HuH-7 (cell line): ENCODE measurements at places on chromosomes 5 and 9.

GRCh38 chr5:56026863-56027300 lies 32.1 kb upstream of the IL6ST start:
- DNase-seq: no peak

DNA sequence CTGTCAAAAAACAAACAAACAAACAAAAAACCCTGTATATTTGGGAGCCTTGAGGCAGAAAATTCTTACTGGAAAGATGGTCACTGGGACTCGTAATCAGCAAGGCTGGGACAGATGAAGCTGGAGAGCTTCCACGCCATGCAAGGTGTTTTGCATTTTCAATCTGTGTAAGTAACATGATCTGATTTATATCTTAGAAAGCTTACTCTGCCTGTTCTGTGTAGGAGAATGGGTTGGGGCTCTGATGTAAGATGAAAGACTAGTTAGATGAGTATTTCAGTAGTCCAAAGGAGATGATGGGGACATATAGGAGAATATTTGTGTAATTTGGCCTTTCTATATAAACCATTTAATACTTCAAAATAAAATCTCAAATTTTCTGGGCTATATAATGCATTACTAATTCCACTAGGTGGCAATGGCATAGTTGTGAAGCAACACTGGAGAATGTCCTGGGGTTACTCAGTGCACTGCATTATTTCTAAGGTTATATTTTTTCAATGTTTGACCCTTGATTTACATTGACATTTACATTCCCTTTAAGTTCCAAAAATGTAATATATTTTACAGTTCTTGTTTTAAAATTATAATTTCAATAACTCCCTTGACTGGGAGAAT lies 21.9 kb upstream of the FSD1L start:
- DNase-seq: no peak

- no peak for DNase-seq
Measured at GRCh38 chr5:107875833-107876232, 205.1 kb upstream of the EFNA5 start.

DNA sequence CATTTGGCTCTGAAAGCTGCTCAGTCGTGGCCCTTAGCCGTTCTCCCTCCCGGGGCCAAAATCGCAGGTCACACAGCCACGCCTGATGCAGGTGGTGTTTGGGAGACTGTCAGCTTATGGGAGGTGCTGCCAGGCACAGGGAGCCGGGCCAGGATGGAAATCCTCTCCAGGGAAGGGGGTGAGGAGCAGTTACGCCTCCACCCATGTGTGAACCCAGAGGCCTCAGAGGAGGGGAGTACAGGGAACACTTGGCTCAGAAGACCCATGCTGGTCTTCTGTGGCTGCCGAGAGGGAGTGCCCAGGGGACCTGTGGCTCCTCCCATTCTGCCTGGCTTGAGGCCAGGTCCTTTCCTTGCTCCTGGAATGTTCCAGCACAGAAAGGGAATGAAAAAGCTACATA lies 3.6 kb upstream of the OLFM1 start:
- no peak for DNase-seq

GRCh38 chr9:70232476-70232875 lies 26.3 kb upstream of the SMC5 start:
- DNase-seq: no peak

GRCh38 chr9:113192455-113192854 lies 28.6 kb downstream of the FKBP15 start:
- no peak for DNase-seq

- no peak for DNase-seq
Measured at GRCh38 chr9:95286151-95286550, 31.4 kb downstream of the FANCC start.

DNA sequence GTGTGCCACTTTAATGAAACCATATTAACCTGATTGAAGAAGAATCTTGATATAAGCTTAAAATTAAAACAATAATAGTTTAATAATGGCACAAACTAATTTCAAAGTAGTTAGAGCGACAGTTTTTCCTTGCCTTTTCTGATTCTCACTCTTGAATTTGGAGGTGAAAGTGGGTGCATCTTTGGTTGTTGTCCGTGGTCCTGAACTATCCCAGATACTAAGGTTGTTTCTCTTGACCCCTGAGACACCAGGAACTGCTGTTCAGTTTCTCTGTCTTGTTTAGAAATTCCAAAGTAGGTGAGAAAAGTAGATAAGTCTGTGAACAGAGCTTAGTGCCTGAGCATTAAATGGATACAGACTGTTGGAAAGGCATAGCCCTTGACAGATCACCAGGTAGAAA lies 274.7 kb downstream of the FBXL7 start:
- DNase-seq: no peak

DNA sequence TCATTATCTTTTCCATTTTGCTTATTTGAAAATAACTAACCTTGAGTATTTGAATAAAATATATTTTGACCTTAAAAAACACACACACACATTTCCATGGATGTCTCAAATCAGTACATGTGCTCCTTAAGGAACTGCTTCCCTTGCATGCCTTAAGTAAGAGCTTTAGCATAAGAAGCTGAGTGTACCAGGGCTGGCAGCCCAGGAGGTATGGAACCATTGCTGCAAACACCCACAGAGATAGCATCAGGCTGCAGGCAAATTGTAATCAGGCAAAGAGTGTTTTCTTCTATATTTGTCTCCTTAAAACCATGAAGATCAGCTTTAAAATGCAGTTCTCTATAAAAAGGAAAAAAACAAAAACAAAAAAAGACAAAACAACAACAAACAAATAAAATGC lies 160.6 kb downstream of the PLK2 start:
- DNase-seq: no peak

- DNase-seq: no peak
Measured at GRCh38 chr5:1565737-1566734, 42.3 kb upstream of the LPCAT1 start.

GRCh38 chr5:58543723-58544122 lies 39.2 kb upstream of the RAB3C start:
- no peak for DNase-seq

GRCh38 chr9:7180247-7180646 lies 422.5 kb downstream of the KDM4C start:
- DNase-seq: no peak

GRCh38 chr5:96537386-96537785 lies 104.3 kb upstream of the PCSK1 start:
- DNase-seq: no peak

GRCh38 chr5:42854795-42855194 lies 43.1 kb upstream of the SELENOP start:
- DNase-seq: no peak

- no peak for DNase-seq
Measured at GRCh38 chr9:134992755-134993124, 75.0 kb upstream of the FCN1 start.

- no peak for DNase-seq
Measured at GRCh38 chr5:33244441-33245150, 196.2 kb upstream of the TARS1 start.

DNA sequence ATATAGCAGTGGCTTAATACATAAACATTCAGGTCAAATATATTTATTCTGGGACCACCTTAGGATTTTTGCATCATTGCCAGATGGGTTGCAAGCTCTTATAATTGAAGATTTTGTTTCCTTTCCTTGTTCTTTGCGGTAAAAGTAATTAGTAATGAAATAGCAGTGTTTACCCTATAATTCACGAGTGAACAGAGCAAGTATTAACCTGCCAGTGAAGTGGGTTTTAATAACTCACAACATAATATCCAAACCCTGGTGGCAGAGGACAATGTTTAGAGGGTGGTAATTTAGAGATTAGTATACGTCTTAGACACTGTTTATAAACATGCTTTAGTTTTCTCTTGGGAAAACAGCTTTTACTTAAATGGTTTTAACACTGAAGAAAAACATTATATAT lies 11.8 kb downstream of the ARL14EPL start:
- DNase-seq: no peak

DNA sequence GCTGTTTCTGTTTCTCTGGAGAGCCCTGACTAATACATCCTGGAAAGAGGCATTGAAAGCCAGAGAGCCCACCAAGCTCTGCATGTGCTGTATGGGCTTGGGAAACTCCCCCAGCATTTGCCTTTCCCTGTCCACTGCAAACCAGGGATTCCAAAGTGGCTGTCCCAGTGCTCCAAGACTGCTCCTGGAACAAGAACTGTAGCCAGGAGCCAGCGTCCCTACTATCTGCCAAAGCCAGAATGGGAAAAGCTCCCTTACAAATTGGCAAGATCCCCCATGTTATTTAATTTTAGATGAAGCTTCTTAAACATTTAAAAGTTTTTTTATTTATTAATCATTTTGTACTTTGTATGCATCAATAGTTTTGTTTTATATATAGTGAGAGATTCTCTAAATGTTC lies 263.2 kb downstream of the GABRB2 start:
- no peak for DNase-seq

- DNase-seq: no peak
Measured at GRCh38 chr9:33166231-33167083, 679 bp downstream of the B4GALT1 start.

GRCh38 chr5:80260461-80260860 lies 4.6 kb upstream of the SERINC5 start:
- DNase-seq: no peak

- no peak for DNase-seq
Measured at GRCh38 chr5:17860660-17861315, 226.5 kb downstream of the TAF11L14 start.

DNA sequence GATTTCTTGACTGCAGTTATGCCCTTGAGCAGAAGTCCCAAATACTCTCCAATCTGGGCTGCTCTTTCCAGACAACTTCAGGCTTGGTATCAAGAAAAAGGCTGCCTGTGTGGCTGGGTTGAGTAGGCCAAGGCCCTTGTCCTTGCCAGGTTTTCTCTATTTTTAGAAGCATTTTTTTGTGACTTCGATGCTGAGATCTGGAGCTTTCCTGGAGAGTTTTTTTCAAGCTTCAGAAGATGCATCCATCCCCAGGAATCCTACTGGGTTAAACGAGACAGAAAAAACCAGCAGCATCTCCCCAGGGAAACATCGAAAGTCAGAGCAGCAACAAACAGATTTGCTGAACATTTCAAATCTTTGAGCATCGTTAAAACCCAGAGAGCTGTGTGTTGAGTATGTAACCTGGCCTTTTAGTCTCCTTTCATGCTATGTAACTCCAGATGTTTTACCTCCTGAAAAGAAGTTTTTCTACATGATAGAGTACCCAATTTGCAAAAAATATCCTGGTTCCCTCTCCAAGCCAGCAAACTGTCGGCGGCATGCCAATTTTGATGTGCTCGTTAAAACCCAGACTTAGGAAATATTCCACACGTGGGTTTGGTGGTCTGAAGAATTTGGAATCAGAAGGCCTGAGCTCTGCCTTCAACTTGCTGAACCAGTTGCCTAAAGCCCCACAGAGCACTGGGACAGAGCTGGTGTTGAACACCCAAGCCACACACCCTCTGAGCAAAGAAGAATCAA lies 98.1 kb upstream of the ALDH1B1 start:
- DNase-seq: no peak

GRCh38 chr9:95045751-95046150 lies 271.8 kb downstream of the FANCC start:
- no peak for DNase-seq

GRCh38 chr5:134555890-134556311 lies 30.4 kb downstream of the JADE2 start:
- peak; percentile 38 for DNase-seq

DNA sequence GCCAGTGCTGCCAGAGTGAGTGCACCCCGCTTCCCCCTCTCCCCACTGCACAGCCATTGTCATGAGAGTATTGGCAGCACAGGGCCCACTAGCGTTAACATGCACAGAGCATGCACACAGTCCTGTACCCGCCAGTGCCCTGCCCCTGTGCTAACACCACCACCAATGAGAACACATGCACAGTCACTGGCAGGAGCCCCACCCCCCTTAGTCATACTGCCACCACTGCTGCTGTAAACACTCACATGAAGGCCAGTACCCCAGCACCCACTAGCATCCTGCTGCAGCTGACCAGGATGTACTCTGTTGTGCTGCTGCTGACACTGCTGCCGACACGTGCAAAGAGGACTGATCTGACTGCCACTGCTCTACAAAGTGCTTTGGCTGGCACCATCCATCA lies 19.5 kb upstream of the RANBP6 start:
- no peak for DNase-seq

GRCh38 chr5:160835818-160836528 lies 16.0 kb downstream of the ATP10B start:
- no peak for DNase-seq

GRCh38 chr9:89658401-89658800 lies 53.6 kb downstream of the GADD45G start:
- no peak for DNase-seq

GRCh38 chr5:107219993-107220392 lies 450.7 kb downstream of the EFNA5 start:
- DNase-seq: no peak

DNA sequence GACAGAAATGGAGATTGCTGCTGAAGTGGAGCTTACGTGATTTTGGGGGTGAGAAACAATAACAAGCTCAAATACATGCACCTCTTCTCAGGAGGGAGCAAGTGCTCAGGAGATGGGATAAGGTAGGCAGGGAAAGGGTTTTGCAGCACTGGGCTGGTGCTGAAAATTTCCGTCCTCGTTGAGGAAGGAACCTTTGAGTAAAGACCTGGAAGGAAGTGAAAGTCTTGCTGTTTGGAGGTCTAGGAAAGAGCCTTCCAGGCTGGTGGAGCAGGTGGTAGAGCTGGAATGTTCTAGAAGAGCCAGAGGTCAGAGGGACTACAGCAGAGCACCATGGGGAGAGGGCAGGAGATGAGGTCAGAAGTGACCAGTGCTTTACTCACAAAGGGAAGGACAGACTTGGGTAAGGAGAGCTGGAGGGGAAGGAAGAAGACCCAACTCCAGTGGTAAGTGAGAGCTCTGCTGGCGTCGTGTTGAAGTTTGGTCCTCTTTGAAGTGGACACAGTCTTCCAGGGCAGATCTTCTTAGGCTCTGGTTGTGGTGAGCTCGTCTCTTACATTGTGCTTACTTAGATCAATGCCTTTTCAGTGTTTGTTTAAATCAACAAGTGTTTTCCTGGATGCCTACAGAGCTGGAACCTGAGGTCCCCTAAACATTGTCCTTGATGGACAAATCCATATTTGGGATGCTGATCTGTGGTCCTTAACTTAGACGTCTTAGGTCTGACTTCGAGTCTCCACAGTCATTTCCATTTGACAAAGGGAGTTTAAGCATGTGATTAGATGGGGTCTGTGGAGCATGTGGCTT lies 21.0 kb downstream of the ANKRD33B start:
- DNase-seq: no peak

- DNase-seq: no peak
Measured at GRCh38 chr5:120544043-120544442, 79.9 kb downstream of the PRR16 start.
